NCI-H1930 (cell line): ENCODE measurements at places on chromosomes 1 and 21.

- no peak for DNase-seq
These were observed 39.1 kb upstream of the KCNK2 start for GRCh38 chr1:215043401-215043800.

GRCh38 chr1:85607126-85607920, 26.8 kb downstream of the CCN1 start:
- no peak for DNase-seq

DNA sequence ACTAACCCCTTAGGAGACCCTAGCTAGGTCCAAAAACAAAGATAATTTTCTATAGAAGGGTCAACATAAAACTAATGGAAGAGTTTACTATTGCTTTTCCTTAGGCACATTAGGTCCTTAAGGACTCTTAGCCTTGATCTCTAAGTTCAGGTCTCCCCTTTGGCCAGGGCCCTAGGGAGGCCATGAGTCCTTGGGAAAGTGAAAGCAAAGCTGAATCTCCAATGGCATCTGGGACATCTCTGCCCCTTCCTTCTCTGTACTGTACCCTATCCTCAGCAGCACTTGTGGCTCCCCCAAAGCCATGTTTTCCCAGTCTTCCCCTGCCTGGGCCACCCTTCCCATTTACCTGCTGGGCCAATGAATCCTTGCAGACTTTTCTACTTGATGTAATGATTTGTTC, 14.3 kb downstream of the IER5 start:
- no peak for DNase-seq

DNA sequence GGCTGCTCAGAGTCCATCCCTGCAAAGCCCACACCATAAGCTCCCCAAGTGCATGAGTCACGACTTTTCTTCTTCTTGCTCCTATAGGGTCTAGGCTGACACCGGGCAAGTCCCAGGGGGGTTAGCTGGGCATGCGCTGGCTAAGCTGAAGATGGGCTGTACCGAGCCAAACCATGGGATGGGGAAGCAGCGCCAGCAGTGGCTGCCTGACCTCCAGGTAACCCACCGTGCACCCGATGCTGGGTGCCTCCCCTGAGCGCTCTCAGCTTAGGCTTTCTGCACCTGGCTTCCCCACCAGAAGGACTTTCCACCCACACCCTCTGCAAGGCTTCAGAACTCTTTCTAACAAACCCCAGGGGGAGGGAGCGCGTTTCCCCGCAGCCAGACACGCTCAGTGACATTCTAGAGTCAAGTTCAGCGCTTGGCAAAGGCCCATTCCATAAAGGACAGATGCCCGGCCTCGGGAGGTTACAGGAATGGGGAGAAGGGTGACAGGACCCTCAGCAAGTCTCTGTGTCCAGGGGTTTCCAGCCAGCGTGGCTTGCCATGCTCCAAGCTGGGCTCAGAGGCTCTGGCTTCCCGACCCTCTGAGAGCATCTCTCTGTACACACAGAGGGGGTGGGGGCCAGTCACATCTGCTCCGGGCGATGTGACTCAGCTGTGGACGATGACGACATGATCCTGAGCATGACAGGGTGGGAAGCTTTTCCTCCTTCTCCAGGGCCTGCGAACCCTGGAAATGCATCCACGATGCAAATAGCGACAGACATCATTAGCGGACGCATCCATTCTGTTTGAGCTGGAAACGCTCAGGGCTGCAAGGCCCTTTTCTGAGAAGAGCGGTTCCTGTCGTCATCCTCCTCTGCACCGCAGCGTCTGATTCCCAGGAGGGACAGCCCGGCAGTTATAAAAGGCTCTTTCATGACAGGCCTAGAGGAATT, 107.8 kb downstream of the SIK1 start:
- no peak for DNase-seq

GRCh38 chr1:241115784-241116183, 241.2 kb downstream of the RGS7 start:
- no peak for DNase-seq

- DNase-seq = no peak
These were observed 24.2 kb downstream of the MAN1C1 start for GRCh38 chr1:25640646-25641328.

- no peak for DNase-seq
These were observed 364.2 kb upstream of the ZP4 start for GRCh38 chr1:238254935-238255334.
